ENCODE measurements at places on chromosomes 5 and 9.
A peak's percentile ranks its signal among the peaks of the same experiment; 100 is the strongest.

- DNase-seq: no peak
Measured at GRCh38 chr9:99166149-99166548, 55.6 kb downstream of the ALG2 start.

DNA sequence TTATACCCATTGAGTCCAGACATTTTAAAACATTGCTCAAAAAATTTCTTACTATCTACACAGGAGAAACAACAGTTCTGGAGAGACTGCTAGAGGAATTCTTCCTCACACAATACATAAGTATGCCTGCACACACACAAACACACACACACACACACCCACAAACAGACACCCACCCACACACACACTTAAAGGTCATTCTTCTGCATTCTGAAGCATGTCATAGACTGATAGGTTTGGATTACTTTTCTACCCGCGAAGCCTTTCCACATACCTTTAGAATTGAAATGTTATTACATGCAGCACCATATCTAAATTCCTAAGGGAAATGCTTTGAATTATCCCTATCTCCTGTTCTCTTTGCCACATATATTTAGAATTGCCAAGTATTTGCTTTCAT lies 80.2 kb downstream of the FAM174A start:
- DNase-seq: no peak

- DNase-seq: no peak
Measured at GRCh38 chr5:10506535-10506934, 57.3 kb upstream of the ANKRD33B start.

DNA sequence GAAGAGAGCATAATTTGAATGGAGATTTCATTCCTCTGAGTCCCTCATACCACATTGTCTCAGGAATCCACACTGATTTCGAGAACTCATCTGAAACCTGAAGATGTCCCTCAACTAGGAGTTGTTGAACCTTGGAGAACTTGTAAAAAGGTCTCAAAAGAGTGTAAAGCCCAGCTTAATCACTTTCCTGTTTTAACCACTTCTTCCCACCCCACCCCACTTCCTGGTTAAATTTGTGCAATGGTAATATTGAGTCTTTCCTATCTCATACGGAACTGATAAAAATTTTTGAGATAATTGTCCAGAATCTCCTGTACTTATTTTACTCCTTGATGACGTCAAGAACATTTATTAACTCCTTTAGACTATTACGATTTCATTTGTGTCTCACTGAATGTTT lies 240.7 kb downstream of the ARRDC3 start:
- no peak for DNase-seq

- no peak for DNase-seq
Measured at GRCh38 chr5:10623305-10623910, 59.5 kb downstream of the ANKRD33B start.

DNA sequence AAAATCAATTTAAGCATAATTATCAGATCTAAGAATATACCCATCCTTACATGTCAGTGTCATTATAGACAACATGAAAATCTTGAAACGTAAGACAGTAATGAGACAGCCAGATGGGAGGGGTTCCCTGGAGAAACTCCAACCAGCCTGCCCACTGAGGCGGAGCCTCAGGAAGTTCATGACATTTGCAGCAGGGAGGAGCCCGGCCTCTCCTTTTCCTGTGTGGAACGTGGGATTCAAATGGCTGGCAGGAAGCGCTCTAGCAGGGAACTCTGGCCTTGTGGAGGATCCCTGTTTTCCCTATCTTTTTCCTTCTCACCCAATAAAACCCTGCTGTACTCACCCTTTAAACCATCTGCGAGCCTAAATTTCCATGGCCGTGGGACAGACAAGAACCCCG lies 176.6 kb upstream of the KCNN2 start:
- no peak for DNase-seq

- DNase-seq: no peak
Measured at GRCh38 chr5:72093217-72093616, 14.1 kb upstream of the MAP1B start.

- DNase-seq: no peak
Measured at GRCh38 chr5:56673171-56673570, 142.2 kb upstream of the MAP3K1 start.

DNA sequence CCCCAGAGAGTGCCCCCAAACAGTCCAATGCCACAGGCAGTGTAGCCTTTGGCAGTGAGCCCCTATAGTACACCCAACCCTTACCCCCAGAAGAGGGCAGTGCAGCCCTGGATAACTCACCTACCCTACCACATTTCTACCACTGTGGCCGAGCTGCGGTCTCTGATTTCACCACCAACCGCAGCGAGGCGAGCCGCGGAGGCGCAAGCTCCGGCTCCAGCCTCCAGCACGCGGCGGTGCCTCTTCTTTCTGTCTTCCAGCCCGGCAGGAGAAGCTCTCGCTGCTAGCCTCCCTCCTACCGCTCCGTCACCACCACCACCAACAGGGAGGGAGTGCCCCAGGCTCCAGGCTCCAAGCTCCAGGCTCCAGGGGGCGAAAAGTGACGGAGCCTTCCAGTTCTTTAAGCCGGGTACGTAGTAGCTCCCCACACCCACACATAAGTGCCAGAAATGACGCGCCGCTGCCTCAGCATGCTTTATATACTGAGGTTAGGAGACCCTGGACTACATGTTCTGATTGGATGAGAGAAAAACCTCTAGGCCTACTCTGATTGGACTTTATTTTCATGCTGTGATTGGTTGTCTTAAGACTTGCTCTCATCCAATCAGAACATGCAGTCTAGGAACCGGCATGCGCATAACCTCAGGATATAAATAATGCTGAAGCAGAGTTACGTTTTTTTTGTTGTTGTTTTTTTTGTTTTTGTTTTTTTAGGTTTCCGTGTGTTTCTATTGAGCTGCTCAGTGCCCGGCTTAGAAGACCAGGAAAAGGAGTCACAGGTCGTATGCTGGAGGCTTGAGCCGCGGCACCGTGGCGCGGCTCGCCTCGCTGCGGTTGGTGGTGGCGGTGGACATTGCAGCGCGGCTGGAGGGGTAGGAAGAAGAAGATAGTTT lies at the start of gene PCAT7:
PCAT7 (plus strand) TSS at position 645 of the 893 bp plus-strand sequence.
- DNase-seq: peak; percentile 53

DNA sequence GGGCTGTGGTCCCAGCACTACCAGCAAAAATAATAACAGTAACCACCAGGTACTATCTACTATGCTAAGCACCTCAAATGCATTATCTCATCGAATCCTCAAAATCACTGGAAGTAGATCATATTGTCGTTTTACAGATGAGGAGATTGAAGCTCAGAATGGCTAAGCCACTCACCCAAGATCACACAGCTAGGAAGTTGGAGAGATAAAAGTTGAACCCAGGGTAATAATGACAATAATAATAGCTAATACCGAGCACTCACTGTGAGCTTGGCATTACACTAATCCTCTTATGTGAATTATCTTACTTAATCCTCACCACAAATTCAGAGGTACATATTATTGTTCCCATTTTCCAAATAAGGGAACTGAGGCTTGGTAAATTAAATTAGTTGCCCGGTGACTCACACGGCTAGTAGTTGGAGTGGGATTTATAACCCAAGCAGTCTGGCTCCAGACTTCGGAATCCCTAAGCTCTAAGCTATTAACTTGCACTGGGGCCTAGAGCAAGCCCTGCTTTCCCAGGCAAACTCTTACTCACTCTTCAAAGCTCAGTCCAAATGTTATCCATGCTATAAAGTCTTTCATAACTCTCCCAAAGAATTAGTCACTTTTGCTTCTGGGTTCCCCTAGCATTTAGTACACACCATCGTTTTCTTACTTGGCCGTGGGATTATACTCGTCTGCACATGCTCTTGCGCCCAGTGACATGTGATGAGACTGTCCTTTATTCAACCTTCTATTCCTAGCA lies 3.8 kb downstream of the ARSI start:
- DNase-seq: no peak

DNA sequence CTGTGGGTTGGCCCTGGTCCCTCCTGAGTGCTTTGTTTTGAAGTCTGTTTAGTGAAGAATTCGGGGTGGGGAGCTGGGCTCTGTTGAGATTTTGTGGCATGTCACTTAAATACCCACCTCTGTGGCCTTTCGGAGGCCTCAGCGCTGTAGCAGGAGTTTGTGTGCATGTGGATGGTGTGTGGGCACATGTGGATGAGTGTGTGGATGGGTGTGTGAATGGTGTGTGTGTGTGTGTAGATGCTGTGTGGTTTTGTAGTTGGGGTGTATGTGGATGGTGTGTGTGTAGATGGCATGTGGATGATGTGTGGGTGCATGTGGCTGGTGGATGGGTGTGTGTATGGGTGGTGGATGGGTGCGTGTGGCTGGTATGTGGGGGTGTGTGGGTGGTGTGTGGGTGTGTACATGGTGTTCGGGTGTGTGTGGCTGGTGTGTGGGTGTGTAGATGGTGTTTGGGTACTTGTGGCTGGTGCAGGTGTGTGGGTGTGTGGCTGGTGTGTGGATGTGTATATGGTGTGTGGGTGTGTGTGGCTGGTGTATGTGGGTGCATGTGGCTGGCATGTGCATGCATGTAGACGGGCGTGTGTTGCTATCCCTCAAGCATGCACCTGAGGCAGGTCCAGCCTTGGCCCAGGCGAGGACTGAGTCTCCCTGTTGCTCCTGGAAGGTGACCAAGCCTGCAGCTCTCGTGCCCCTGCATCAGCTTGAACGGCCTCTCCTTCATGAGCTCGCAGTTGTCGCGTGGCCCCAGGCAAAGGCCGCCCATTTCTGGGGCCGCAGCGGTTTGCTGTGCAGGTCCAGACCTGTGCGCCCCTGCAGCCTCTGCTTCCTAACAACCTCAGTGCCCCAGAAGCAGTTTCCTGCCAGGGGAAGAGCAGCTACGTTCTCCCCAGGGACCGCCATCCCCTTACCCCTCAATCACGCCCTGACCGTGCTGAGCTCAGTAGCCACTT lies 54.0 kb upstream of the FCN2 start:
- DNase-seq: no peak

DNA sequence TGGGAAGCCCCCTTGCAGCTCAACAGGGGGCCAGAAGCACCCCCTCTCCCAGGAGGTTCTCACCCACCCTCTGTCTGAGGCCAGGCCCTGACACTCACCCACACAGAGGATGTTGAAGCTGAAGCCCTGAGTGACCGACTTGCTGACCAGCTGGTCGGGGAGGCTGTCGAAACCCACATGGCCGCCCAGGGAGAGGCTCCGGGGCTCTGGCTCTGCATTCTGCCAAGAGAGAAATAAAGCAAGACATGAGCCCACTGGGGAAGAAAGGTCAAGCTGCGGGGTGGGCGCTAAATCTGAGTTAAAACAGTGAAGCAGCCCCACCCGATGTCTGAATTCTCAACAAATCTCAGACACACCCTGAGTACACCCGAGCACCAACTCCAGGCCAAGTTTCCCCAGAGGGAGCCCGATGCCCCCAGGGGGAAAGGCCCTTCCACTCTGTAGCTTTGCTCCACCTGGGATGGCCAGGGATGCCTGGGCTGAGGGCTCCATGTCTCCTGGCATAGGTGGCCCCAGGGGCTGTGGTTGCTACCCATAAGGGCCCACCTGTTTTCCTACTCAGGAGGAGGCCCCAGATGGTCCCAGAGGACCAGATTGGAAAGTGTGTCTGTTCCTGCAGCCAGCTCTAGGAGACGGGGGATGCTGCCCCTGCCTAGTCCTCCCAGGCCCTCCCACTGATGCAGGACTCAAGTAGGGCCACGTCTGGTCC lies 11.6 kb downstream of the SEPTIN8 start:
- peak; percentile 67 for DNase-seq

GRCh38 chr5:159503236-159503635 lies 172.9 kb upstream of the IL12B start:
- DNase-seq: no peak

DNA sequence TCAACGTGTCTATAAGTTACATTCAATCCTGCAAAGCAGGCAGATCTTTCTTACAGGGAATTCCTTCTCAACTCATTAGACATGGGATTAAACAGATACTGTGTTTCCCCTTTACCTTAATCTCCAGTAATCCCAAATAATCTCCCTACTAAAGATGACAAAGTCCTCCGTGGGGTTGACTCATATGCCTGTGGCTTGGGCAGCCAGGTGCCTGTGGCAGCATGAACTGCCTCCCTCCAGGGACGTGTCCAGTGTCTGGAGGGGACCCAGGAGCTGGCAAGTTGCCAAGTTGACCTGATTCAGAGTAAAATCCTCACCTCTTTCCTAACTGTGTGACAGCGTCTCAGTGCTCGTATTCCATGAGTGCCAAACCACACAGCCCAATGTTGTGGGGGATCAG lies 94.6 kb upstream of the PTCH1 start:
- no peak for DNase-seq

DNA sequence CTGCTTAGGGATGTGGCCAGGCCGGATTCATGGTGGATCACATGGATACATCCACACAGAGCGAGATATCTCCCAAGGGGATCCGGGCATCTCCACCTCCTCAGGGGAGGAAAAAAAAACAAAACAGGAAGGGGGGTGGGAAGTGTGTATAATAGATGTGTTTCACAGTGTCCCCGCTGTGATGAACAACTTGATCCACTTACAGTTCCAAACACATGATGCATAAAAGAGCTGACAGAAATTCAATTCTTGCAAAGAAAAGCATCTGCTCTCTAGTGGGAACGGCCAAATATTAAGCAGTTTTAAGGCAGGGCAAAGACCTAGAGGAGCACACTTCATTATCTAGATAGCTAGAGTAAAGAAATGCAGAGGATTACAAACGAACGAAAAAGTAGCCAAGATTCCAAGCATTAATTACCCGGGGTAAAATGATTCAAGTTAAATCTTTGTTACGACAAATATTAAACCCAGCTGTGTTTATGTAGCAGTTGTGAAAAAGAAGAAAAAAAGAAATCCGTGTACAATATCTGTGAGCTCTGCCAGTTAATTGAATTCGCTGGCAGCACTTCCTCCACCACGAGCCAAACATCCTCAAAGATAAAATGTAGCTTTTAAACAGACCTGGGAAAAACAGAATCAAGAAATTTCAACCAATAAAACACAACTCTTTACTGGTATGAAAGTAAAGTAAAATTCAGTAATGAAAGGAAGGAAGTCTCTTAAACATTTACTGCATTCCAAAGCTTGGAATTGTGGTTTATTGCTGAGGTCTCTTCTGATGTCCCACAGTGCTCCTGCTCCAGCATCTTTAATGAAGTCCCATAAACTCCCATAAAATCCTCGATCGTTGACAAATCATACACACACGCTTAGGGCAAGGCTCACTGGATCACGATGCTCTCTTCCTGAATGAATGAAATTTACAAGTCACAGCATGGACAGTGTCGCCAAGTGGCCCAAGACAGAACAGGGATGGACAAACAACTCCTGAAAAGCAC lies 213.0 kb downstream of the CRB2 start:
- DNase-seq: no peak

DNA sequence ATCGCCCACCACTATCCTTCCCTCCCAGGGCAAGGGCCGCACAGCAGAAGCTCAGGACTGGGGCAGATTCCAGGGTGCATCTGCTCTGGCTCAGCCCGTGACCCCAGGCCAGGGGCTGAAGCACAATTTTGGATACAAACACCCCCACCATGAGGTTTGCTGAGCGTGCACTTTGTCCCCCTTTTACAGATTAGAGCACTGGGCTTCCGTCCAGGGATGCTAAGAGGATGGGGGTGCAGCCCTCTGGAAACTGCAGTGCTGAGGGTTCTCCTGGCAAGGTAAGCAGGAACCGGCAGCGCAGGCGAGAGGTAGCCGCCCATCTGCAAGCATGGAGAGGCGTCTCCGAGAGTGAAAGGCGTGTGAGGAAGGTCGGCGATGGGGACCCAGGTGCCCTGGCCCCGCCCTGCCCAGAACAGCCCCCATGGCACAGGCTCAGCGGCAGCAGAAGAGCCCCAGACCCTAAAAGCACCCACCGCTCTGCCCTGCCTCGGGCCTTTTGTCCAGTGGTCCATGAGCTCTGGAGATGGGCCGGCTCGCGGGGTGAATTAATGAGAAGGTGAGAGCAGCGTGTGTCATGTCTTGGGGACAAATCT lies 54.5 kb upstream of the OLFM1 start:
- no peak for DNase-seq

- no peak for DNase-seq
Measured at GRCh38 chr5:168269937-168270330, 21.5 kb upstream of the WWC1 start.
